ENCODE measurements at places on chromosomes 13 and 19.

GRCh38 chr13:92896842-92897241 is 329.8 kb upstream of the GPC6 start:
- DNase-seq, result no peak

- peak; percentile 23 for DNase-seq
Observed at GRCh38 chr19:56162258-56162657, 13.6 kb upstream of the GALP start.

DNA sequence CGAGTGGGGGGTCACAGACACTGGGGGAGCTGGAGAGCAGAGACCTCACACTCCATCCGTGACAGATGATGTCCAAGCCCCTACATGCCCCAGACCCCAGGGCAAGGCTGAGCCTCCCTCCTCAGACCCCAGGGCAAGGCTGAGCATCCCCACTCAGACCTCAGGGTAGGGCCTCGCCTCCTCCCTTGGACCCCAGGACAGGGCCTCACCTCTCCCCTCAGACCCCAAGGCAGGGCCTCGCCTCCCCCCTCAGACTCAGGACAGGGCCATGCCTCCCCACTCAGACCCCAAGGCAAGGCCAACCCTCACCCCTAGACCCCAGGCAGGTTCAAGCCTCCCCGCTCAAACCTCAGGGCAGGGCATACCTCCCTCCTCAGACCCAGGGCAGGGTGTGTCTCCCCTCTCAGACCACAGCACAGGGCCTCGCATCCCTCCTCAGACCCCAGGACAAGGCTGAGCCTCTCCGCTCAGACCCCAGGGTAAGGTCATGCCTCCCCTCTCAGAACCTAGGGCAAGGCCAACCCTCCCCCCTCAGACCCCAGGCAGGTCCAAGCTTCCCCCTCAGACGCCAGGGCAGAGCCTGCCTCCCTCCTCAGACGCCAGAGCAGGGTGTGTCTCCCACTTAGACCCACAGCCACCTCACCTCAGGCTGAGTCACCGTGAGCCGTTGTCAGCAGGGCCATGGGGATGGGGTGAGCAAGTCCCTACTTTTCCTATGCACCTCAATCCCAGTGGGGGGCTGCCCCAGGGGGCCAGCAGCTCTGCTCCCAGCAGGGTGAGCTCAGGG is 1.7 kb upstream of the S1PR4 start:
- peak; percentile 60 for DNase-seq

DNA sequence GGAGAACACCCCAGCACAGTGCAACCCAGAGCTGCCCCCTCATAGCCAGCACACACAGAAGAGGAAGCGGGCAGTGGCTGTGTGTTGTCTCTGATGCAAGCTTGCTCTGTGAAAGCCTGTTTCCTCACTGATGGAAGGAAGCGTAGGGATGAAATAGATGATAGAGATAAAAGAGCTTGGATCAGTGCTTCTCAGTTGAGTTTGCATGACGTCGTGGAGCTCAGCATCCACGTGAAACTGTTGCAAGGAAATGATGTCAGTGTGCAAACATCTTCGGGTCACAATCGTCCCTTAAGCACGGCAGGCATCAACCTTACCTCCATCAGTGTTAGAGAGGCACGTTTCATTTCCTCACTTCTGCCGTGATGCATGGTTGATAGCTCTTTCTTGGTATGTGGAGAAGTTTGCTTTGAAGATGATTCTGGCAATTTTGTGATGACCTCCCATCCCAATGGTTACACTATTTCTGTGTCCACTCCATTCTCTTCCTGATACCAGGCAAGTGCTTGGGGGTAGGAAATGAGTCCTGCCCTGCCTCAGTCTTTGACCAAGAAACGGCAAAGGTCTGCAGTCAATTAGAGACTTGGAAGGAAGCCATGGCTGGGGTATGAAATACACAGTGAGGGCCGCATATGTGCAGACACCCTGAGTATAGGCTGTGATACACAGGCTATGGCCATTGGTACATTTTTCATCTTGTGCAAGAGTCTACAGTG is 183.0 kb downstream of the ZNF536 start:
- DNase-seq, result no peak

DNA sequence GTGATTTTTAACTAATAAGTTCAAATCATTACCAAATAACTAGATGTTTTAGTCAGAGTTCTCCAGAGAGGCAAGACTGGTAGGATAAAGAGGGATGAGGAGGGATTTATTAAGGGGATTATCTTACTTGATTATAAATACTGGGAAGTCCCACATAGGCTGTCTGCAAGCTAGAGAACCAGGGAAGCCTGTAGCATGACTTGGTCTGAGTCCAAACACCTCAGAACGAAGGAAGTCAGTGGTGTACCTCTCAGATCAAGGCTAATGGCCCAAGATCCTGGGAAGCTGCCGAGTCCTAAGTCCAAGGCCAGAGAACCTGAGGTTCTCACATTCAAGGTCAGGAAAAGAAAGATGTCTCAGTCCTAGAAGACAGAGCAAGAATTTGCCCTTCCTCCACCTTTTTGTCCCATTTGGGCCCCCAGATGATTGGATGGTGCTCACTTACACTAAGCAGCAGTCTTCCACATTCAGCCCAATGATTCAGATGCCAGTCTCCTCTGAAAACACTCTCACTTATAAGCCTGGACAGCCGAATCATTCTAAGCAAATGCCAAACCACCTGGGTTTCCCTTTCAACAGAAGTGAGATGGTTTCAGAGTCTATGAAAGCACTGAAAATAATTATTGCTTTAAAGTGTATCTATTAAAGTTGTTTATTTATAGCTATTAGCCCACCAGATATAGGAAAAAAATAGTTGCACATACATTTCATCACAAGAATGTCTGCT is 1599.2 kb downstream of the OLFM4 start:
- DNase-seq, result no peak

DNA sequence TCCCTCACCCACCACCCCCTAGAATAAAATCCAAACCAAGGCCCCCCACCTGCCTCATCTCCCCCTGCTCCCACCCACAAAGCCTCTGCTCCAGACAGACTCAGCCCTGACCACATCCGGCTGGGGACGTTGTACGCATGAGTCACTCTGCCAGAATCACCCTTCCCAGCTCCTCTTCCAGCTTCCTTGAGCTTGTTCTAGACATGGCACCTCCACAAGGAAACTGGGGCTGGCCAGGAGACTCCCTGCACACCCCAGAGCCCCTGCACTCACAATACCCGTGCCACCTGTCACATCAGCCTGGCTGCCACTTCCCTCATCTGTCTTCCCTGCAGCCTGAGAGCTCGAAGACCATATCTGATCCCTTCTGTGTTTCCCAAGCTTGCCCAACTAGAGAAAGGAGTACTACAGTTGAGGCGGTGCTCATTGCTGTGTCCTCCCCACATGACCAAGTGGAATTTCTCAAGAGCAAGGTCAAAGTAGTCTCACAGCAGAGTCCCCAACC is 9.7 kb downstream of the DEDD2 start:
- DNase-seq, result no peak

- no peak for DNase-seq
Observed at GRCh38 chr13:99018418-99019180, 40.7 kb upstream of the DOCK9 start.

DNA sequence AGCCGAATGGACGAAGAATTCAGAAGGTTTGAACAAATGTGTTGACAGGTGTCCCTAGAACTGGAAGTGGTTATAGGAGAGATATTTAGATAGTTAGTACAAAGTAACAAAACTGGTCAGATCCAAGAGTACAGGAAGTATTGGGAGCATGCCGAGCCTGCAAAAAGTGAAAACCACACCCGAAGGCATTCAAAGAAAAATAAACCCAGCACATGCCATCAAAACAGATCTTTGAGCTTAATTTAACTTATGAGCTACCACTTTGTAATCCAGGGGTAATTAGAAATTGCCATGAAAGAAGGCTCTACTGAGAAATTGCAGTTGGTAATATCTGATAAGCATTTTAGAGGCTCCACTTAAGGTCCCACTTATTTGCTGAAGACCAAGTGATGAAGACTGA is 214.2 kb downstream of the DNAJC15 start:
- DNase-seq, result no peak

DNA sequence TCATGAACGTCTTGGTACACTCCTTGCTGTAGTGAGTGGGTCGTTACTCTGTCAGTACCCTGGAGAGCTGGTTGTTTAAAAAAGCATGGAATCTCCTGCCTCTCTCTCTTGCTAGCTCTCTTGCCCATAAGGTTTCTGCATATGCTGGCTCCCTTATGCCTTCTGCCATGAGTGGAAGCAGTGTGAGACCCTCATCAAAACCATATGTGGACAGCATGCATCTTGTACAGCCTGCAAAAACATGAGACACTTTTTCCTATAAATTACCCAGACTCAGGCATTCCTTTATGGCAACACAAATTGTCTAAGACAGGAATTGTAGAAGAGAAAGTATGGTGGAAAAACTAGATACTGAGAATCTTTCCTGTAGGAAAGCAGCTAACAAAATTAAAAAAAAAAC is 516.3 kb downstream of the SLITRK6 start:
- DNase-seq, result no peak

DNA sequence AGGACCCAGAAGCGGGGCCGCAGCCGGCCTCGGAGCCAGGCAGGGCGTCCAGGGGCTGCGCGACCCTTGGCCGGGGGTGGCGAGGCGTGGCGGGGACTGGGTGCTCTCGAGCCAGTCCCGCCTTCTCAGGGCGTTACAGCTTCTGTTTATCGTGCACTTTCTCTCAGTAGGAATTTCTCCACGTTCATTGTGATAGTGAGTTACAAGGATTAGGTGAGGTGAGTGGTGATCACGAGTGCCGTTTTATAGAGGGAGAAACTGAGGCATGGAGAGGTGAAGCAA is 600 bp downstream of the AP1M1 start:
- DNase-seq, result no peak

- no peak for DNase-seq
Observed at GRCh38 chr13:33321686-33322542, 36.4 kb upstream of the STARD13 start.

DNA sequence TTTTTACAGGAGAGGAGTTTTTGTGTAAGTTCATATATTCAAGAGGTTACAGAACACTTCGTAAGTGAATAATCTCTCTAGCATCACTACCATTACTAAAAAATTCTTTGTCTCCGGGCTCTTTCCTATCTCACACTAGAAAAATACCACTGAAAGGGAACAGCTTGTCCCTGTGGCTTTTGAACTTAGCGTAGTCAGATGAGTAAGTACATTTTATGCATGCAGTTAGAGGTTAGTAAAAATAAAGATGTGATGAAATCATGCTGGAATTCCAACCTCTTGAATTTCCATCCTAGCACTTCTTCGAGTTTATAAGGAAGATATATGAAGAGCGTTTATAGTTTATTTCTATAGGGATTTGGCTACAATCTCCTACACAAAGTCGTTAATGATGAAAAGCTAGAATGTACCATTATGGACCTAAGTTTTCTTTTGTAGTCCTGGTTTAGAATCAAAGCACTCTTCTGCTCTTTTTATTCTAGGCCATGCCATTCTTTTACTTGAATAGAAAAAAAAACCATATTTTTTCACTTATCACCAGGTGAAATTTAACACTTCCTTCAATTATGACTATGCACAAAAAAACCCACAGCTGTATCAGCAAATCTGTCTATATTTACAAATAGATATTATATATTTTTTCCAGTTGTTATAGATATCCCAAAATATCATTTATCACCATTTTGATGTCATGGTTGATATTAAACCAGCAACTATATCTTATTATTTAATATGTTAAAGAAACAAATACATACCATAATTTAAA is 139.9 kb upstream of the PCDH9 start:
- DNase-seq, result no peak

DNA sequence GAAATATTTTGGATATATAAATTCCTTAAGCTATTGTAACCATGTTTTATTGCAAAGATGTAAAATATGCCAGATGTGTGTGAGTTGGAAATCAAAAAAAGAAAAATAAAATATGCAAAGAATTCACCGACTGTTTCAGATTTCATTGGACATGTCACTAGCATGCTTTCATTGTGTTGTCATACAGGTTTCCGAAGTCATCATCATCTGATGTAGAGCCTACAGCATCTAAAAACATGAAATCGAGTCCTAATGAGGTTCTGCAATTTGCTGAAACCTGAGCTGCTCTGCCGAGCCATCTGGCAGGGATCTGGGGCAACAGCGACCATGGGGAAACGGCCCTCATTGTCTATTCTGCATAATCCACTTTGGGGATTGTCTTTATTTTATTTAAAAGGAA is 196.1 kb upstream of the MAB21L1 start:
- no peak for DNase-seq

GRCh38 chr19:57002710-57003109 is 117.1 kb upstream of the USP29 start:
- DNase-seq, result no peak

DNA sequence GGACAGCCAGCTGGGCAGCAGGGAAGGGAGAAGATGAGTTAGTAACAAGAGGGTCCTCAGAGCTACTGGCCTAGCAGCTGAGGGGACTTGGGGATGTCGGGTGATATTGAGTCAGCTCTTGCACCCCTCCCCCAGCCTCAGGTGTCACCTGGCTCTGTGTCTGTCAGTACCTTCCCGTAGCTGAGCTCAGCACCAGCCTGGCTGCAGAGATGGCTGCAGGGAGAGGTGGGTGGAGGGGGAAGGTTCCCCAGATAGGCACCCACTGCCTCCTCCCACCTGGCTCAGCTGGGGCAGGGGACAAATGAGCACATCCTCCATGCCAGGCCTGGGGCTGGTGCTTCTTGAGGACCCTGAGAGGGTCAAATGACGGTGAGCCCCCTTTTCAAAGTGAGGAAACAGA is 6.8 kb upstream of the KPTN start:
- no peak for DNase-seq

- no peak for DNase-seq
Observed at GRCh38 chr13:83753912-83754624, 128.2 kb downstream of the SLITRK1 start.

- DNase-seq, result no peak
Observed at GRCh38 chr19:6217752-6218334, 61.9 kb downstream of the MLLT1 start.

DNA sequence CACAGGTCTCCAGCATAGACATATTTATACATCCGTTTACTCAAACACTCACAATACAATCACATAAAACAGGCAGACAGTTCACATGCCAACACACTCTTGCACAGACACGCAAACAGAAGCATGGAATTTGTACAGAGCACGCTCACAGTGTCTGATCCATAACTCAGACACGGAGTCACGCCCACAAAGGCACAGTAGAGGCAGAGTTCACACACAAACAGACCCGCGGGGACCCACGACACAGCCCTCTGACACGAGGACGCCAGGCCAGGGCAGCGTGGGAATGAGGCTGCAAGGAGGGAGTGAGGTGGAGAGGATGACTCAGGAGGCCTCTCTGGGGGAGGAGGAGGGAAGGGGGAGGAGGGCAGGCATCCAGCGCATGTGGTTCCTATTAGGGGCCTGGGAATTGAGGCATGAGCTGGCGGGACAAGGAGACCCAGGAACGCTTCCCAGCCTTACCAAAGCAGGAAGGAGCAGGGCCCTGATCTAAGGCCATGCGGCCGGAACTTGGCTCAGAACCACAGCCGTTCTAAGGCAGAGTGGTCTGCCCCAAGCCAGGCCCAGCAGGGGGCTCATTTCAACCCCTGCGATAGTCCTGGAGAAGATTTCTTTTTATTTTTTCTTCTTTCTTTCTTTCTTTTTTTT is 9.1 kb upstream of the OLFM2 start:
- DNase-seq, result no peak

DNA sequence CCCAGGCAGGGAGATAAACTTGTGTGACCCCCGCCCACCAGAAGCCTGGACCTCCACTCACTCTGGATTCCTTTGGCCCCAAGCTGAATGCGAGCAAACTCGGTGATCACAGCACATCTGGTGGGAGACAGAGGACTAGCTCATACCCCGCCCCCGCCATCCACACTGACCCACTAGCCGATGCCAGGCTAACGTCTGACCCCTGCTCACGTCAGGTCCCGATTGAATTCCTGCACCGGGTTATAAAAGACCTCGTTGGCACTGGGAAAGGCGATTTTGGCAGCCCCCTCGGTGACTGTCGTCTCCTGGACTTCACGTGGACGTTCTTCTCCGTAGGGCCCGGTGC is 631 bp downstream of the TRMT1 start:
- no peak for DNase-seq

Data from stimulated activated CD4-positive, alpha-beta T cell treated with anti-CD3 and anti-CD28 coated beads, Interleukin-12 subunit alpha, Interleukin-12 subunit beta, amount 100 ng/mL, for 48 hours (primary cell).